ENCODE measurements at places on chromosomes 7 and 10.

- no peak for DNase-seq
These were observed 10.8 kb upstream of the C10orf53 start for GRCh38 chr10:49668684-49669083.

DNA sequence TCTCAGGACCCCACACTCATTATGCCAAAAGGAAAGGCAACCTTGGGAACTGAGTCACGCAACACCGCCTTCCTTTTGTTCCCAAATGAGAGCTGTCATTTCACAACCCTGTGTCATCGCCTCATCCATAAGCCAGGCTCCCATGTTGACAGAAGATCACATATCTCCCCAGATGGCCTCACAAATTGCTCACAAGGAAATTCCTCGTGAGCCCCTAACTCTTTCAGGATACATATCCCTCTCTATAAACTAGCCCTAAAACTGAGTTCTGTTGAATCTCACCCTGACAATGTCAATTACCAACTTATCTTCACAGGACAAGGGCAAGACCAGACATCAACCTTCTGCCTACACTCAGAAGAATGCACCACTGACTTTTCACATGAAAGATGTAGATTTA is 22.6 kb downstream of the CCDC3 start:
- DNase-seq, result no peak

DNA sequence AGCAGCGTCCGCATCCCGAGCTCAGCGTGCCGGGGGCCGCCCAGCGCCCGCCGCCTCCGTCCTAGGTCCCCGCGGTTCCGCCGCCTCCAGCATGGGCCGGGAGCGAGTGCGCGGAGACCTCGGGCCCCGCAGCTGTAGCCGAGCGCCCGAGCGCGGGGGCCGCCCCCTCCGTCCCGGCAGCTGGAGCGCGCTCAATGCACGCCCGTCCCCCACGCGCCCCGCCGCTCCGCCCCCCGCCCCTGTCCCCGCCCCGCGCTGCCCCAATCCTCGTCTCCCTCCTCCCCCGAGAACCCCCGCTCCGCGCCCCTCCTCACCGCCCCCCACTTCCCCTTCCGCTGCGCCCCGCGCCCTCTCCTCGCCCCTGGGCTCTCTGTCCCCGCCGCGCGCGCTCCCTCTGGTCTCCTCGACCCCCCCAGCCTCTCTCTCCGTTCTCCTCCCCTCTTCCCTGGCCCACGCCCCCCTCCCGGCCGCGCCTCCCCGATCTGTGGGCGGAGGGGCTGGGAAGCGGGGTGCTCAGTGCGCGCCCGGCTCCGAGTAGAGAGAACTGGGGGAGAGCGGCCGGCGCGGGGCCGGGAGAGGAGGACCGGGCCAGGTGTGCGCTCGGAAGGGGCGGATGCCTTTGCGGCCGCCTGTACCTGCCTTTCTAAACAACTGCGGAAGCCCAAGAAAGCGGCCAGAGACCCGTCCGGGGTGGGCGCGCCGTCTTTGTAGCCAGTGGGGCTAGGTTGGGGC is at the start of gene VIPR2:
VIPR2 (minus strand) TSS at position 110 of the 732 bp plus-strand sequence; CDS start at position 14, 96 bp downstream.
- peak; percentile 66 for DNase-seq

GRCh38 chr7:103988468-103989199 is 824 bp downstream of the RELN start:
- no peak for DNase-seq

DNA sequence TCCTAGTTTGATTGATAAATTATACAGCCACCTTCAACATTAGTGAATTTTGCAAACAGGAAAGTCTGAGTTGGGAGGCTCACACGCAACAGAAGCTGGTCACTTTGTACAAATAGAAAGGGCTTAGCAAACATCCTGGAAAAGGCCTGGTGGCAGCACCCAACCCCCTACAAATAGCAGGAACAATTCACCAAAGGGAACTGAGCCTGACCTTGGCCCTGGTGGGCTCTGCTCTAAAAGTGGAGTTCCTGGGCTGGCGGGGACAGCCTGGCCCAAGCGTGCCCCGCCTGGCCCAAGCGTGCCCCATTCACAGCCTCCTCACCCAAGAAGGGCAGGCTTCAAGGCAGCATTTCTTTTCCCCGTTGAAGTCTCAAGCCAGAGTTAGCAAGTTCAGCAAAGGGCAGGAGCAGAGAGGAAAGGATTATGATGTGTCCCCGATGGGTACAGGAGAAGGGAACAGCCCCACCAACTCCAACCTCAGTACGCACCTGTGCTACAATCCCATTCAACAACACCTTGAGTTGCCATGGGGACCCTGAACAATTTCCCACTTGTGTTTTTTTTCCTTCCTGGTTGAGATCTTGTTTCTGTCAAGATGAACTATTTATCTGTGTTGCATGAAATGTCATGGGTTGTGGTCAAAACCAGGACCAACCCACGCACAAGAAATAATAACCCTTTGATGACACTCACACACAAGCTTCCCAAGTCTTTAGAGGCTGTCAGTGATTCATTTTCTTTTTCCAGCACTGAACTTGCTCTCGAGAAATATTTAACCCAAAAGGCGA is 43.4 kb downstream of the RGS10 start:
- DNase-seq, result no peak

GRCh38 chr7:92824901-92825480 is 11.4 kb downstream of the CDK6 start:
- DNase-seq, result no peak

DNA sequence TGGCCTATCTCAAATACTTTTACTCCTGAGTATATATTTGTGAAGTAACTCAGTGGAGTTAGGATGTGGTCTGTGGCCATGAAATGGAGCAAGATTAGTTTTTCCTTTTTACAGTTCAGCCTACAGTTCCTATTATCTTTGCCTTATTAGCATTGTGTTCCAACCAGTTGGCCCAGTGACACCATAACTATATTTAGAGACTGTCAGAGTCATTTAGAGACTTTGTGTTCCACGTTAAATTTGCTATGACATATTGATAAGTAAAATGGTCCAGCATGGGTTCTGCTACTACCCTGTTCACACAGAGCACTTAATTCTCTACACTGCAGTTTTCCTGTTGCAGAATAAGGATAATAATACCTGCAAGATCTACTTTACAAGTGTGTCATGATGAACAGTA is 68.3 kb upstream of the RAB11FIP2 start:
- DNase-seq, result no peak

DNA sequence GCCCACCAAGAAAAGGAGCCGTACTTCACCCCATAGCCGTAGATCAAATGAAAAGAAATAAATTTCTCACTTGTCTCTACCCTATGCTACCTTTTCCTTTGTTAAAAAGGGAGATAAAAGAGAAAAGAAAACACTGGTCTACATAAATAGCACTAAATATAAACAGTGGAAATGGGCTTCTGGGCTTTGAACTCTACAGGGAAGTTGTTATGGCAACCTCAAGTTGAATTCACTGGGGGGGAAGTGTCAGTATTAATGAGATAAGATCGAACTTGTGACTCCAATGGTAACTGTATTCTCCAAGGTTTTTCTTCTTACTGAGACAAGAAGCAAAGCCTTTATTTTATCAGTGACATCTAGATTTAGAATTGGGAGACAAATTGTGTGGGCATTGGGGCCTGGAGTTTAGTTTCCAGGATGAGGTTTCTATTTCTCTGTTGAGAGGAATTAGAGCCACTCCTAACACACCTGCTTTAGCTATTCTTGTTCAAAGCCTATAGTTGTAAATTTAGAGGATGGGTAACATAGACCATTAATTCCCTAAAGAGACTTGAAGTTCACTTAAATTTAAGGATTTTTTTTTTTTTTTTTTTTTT is 604.3 kb upstream of the GALNT17 start:
- no peak for DNase-seq

All from tongue (tissue), 3 donors.